Endodermal cell (in vitro differentiated cells): ENCODE measurements at places on chromosomes 3 and 15.

DNA sequence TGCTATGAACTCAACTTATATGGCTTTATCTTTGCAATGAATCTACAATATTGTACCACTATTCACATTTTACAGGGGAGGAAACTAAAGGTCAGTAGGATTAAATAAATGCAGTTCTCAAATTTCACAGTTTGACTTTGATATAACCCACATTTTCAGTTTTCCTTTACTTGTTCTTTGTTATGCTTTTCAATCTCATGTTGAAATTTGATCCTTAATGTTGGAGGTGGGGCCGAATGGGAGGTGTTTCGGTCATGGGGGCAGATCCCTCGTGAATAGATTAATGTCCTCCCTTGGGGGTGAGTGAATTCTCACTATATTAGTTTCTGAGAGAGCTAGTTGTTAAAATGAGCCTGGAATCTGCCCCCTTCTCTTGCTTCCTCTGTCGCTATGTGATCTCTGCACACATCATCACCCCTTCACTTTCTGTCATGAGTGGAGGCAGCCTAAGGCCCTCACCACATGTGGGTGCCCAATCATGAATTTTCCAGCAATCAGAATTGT lies 44.7 kb downstream of the CD200 start:
- H3K27me3 ChIP-seq, result no peaks in the 10 kb centered on the region
- DNase-seq, result no peak
- no peaks in the 10 kb centered on the region for H3K4me1 ChIP-seq

- H3K4me1 ChIP-seq, result no peaks in the 10 kb centered on the region
- no peaks in the 10 kb centered on the region for H3K27me3 ChIP-seq
- no peak for DNase-seq
Measured at GRCh38 chr15:78034495-78035191, 42.9 kb downstream of the TBC1D2B start.

- no peak for DNase-seq
- no peaks in the 10 kb centered on the region for H3K36me3 ChIP-seq
- H3K27ac ChIP-seq, result no peak overlapping the region
- peaks cover 6% of the 10 kb centered on the region for H3K27me3 ChIP-seq
Measured at GRCh38 chr15:69830430-69830829, 267.3 kb downstream of the TLE3 start.

DNA sequence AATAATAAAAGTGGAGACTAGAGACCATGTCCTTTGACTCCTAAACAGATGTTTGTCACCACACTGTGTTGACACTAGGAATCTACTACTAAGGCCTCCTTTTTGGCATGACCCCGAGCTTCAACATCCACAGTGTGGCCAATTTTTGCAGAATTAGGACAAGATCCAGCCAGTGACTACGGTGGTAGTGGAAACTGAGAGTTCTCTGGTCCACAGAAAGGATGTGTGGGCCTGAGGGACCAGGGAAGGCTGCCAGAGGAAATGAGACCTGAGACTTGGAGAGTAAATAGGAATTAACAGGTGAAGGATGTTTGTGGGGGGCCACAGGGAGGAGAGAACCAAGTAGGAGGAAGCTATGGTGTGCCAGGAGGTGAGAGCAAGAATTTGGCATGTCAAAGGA lies 122.7 kb downstream of the CHCHD6 start:
- H3K4me1 ChIP-seq, result no peaks in the 10 kb centered on the region
- no peak for DNase-seq
- no peaks in the 10 kb centered on the region for H3K27me3 ChIP-seq
- no peak overlapping the region for H3K4me3 ChIP-seq
- no peaks in the 10 kb centered on the region for H3K36me3 ChIP-seq
- no peak overlapping the region for H3K27ac ChIP-seq

DNA sequence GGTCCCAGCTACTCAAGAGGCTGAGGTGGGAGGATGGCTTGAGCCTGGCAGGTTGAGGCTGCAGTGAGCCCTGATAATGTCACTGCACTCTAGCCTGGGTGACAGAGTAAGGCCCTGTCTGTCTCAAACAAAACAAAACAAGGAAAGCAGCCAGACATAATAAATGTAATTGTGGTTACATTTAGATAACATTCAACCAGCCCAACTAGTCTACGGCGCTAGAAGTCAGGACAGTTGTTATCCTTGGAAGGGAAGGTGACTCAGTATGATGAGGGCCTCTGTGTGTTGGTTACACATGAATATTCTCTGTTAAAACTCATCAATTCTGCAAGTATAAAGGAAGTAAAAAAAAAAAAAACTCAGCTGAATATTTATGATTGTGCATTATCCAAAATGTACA lies 27.0 kb upstream of the CSPG5 start:
- H3K4me1 ChIP-seq, result no peaks in the 10 kb centered on the region
- no peak overlapping the region for H3K4me3 ChIP-seq
- H3K36me3 ChIP-seq, result peaks cover 89% of the 10 kb centered on the region
- no peak for DNase-seq
- no peaks in the 10 kb centered on the region for H3K27me3 ChIP-seq
